ENCODE measurements at places on chromosomes 3 and 15.

DNA sequence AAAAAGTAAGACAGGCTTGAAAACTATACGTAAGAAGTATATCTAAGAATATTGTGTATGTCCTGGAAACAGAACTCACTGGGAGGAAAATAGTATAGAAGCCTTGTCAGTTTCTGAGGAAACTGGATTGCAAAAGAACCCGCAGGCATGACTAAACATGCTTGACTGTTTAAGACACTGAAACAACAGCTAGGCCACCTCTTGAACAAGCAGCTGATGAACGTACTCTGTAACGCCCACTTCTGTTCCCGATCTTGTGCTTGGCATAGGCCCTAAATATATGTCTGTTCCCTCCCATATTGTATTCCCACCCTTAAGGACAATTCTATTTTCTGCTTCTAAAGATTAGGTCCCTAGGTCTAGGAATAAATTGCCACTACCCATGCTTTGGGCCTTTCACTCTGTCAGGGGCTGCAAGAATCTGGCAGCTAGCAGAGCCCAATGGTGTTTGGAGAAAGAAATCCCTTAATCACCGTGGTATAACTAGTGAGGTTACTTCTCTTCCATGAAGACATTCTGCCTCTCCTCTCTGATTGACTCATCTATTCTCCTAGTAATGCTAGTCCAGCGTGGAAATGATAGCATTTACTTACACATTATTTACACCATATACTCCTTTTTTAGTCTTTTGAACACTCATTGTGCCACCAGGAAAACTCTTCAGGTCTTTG is 46.2 kb downstream of the CD200 start:
- no peak for DNase-seq

DNA sequence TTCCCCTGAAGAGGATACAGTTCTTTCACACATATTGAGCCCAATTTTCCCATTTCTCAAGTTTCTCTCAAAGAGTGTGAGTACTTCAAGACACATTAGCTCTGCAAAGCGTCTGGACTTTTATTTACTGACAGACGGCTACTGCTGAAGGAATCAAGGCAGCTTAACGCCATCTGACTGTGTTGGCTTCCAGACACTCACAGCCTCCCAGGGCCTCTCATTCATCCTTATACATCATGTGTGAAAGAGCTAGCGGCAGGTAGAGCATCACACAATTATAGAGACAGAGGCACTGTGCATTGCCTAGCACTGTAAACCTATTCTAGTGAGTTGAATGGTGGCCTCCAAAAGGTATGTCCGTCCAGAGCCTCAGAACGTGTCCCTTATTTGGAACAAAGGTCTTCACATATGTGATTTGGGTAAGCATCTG is 284.1 kb upstream of the STT3B start:
- DNase-seq = no peak

GRCh38 chr3:176274161-176274560 is 923.1 kb downstream of the TBL1XR1 start:
- DNase-seq = no peak

DNA sequence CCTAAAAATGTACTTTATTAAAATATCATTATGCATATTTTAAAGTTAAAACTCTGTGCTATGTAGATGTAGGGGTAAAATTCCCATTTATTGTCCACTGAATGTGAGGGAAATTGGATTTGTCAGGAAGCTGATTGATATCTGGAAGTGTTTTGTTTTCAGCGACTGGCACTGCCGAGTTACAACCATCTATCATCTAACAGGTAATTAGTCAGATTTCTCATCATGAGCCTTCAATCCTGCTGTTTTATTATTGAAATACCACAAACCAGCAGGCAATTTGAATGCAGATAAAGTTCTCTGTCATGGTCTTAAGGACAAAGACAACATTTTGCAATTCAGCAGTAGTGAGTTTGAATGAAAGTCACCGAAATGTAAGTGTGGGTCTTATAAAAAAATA is 40.5 kb downstream of the ZIC1 start:
- DNase-seq = no peak

GRCh38 chr3:197961582-197961945 is 1.5 kb downstream of the LMLN start:
- DNase-seq = no peak

DNA sequence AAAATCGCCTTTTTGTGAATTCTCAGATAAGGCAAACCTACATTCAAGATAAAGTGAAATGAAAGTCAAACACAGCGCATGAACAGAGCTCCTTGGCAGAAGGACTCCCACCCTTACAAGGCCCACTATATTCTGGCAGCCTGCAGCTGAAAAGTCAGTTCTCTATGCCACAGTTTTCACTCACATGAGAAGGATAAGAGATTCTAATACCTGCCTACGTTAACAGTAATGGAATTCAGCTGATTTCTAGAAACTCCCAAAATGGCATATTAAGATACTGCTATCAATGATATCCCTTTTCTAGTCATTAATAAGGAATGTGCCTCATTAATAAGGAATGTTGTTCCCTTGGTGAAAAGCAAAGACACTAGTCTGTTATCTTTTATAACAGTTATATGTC is 27.0 kb downstream of the SLC30A4 start:
- DNase-seq = no peak

DNA sequence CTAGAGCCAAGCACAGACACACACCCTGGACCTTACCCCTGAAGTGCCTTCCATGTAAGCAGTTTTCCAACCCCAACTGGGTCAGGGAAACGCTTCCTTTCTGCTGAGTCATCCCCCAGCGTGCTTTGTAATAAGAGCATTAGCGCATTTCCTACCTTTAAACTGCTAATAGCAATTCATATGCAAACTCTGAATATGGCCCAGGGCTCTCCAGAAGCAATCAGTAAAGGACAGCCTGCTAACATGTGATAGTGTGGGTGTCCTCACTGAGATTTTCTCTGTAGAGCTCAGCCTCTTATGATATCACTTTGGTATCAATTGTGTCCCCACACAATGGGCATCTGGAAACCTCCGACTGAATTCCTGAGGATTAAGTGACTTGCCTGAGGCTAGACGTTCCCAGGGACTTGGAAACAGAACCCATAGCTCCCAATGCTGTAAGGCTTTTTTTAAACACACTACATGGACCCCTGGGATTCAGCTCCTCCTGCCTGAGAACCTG is 5.6 kb downstream of the GABRB3 start:
- DNase-seq = no peak

DNA sequence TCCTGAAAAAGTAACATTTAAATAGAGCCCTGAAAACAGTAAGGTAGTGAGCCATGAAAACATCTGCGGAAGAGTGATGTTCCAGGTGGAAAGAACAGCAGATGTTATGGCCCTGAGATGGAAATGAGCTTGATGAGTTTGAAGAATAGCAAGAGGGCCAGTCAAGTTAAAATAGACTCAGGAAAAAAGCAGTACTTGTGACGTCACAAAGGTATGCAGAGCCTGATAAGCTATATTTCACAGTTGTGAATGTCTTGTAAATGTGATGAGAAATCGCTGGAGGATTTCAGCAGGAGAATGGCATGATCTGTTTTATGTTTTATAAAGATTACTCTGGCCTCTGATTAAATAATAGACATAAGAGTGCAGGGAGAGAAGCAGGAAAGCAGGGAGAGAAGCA is 18.6 kb upstream of the SECISBP2L start:
- DNase-seq = no peak

DNA sequence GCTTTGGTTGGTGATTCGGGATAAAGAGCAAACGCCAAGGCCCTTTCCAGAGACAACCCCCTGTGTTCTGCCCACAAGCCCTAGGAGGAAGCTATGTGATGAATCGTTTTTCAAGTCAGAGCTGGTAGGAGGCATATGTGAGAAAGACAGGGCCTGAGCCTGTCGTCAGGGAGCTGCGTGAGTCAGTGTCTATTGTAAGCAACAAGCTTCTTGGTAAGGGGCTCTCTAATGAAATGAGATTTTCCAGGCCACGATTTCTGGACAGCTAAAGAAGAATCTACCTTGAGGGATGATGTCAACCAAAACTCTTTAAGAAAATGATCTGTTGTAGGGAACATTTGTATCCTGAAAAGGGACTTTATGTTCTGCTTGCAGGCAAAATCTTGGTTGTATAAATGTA is 318.9 kb upstream of the IL12A start:
- DNase-seq = no peak

DNA sequence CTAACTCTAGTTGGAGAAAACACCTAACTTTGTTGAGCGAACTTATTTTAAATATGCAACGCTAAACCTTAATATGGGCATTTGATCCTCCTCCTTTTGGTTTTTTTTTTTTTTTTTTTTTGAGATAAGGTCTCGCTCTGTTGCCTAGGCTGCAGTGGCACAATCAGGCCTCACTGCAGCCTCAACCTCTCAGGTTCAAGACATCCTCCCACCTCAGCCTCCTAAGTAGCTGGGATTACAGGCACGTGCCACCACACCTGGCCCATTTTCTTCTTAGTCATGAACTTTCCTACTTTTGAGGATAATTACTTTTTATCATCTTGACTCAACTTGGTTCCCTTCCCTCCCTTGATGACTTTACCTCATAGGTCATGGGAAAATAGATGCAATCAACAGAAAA is 3.9 kb downstream of the NUSAP1 start:
- DNase-seq = no peak

- no peak for DNase-seq
Measured at GRCh38 chr3:74623261-74623836, 8.9 kb upstream of the CNTN3 start.

DNA sequence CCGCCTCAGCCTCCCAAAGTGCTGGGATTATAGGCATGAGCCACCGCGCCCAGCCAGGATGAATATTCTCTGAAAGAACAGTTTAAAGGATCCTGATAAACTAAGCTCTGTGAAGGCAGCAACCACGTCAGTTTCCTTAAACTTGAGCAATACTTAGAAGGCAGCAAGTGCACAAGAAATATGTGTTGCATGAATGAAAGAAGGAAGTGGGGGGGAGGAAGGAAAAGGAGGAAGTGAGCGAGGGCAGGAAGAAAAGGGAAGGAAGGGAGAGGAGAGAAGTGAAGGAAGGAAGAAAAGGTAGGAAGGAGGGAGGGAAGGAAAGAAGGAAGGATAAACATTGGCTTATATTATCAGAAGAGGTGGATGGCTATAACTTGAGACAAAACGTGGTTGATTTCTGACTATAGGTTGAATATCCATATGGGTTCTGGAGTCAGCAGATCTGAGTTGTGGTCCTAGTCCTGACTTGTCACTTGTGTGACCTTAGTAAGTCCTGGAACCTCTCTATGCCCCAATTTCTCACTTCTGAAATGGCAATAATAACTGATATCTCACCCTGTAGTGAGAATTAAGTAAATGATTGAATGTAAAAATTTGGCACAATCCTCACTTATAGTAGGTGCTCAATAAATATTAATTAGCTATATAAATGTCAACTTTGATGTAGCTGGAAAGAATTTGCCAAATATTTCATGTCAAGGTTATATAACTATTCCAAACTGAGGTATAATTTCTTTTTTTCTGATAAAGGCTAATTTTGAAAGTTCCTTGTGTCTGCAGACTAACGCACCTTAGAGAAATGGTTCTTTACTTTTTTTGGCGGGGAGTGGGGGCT is 12.0 kb upstream of the SEMA4B start:
- no peak for DNase-seq

DNA sequence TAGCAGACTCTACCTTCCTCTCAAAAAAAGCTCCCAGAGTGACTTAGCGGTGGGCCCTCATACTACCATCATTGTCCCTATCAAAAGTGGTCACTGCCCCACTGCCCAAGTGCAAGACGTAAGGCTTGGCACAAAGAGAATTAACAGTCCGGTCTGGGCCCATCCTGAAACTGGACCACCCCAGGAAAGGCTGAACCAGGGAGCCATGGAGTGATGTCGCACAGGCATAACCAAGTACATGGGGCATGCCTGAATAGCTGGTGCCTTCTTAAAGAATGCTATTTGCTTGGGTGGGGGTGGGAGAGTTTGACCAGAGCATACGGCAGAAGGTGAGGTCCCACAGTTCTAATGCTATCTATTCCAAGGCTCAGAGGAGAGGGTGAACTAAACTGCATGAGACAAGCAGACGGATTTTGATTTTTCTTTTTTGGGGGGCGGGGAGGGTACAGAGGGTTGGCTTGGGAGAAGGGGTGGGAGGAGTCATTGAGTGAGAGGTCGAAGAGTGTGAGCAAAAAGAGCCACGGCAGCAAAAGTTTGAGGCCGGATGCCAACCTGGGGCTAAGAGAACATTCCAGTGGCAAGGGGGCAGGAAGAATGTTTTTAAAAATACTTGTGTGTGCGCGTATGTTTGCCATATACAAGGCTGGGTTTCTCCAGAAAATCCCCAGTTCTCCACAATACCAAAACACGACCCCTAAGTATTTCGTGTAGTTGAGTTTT is 50.2 kb downstream of the FAM174B start:
- DNase-seq = no peak

- no peak for DNase-seq
Measured at GRCh38 chr3:30730967-30731366, 124.6 kb downstream of the TGFBR2 start.
